ENCODE measurements at places on chromosomes 3 and 15.

DNA sequence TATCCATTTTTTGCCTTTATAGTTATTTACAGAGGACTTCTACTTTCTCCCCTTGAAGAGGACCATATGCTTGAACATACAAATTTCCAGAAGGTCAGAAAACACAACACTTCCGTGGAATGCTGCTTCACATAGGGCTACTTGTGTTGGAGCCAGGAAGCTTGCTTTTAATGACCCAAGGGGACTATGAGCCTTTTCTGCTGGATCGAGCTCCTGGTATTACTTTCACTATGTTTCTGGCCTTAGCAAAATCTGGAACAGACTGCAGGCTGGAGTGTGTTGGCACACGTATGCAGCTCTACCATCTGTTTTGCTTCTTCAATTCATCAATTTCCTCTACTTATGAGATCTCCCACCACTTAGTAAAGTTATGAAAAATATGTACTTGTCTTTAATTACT lies 69.3 kb upstream of the CBLB start:
- no peaks in the 10 kb centered on the region for H3K4me1 ChIP-seq
- DNase-seq: no peak
- H3K27me3 ChIP-seq: no peaks in the 10 kb centered on the region
- H3K4me3 ChIP-seq: no peak overlapping the region
- no peaks in the 10 kb centered on the region for H3K36me3 ChIP-seq
- H3K27ac ChIP-seq: no peak overlapping the region

DNA sequence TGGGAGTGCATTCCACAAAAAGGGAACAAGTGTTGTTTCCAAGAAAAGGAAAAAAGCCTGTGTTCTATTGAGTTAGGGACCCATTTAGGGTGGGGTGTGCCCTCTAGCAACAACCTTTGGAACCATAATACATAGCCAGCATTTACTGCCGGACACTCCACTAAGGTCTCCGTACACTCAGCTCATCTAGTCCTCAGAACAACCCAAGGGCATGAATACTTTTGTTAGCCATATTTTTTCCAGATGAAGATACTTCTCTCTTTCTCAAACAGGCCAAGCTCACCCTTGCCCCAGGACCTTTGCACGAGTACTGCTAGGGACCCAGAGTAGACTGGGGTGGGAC lies 46.2 kb downstream of the GLDN start:
- no peak for DNase-seq
- H3K27me3 ChIP-seq: no peaks in the 10 kb centered on the region
- no peak overlapping the region for H3K4me3 ChIP-seq
- H3K4me1 ChIP-seq: peaks cover 5% of the 10 kb centered on the region
- no peak overlapping the region for H3K27ac ChIP-seq

DNA sequence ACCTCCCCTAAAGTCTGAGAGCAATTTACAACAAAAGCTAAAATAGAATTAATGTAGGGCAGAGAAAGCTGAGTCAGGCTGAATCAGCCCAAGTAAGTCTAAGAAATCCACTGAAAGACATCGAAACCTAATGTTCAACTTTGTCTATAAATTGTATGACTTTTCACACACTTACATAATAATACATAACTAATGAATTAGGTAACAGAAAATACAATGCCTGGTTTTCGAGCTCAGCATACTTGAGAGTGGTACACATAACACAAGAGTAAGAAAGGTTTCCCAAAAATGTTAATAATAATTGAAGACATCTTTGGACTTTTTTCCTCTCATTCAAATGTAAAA lies 55.3 kb upstream of the VGLL4 start:
- H3K27ac ChIP-seq: no peak overlapping the region
- no peaks in the 10 kb centered on the region for H3K27me3 ChIP-seq
- H3K4me3 ChIP-seq: no peak overlapping the region
- DNase-seq: no peak
- no peaks in the 10 kb centered on the region for H3K36me3 ChIP-seq

DNA sequence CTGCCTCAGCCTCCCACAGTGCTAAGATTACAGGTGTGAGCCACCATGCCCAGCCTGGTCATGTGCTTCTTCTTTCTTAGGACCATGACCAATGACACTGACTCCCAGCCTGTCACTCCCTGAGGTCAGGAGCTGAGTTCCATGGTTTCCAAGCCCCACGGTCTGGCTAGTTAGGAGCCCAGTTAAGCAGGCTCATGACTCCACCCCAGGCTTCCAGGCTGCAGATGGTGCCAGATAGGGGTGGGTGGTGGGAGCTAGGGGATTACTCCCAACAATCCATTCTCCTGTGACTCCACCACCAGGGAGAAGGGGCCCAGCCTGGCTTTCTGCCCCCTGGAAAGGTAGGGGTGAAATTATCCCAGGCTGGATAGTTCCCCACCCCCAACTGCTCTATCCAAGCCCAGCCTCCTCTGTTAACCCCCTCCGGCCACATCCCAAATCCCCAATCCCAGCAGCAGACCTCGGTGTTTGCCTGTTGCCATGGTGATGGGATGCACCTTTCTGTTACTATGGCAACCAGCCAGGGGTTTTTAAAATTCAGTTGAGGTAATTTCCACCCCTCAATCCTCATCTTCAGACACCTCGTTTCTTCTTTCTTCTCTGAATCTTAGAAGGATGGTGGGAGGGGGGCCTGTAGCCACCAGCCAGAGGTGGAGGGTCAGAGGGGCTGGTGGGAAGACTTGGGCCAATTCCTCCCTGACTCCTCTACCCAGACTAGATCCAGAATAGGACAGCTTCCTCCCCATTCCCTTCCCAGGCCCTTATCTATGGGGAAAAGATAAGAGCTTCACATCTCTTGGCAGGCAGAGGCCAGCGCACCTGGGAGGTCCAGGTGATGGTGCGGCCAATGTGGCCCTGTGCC lies 22.5 kb upstream of the SEMA3F start:
- DNase-seq: no peak
- no peaks in the 10 kb centered on the region for H3K4me1 ChIP-seq
- no peak overlapping the region for H3K27ac ChIP-seq
- no peaks in the 10 kb centered on the region for H3K36me3 ChIP-seq
- H3K27me3 ChIP-seq: no peaks in the 10 kb centered on the region
- no peak overlapping the region for H3K4me3 ChIP-seq

GRCh38 chr3:150797155-150797554 lies 34.2 kb upstream of the SIAH2 start:
- no peak for DNase-seq
- H3K4me3 ChIP-seq: no peak overlapping the region
- H3K27me3 ChIP-seq: no peaks in the 10 kb centered on the region
- no peaks in the 10 kb centered on the region for H3K36me3 ChIP-seq
- H3K4me1 ChIP-seq: no peaks in the 10 kb centered on the region

DNA sequence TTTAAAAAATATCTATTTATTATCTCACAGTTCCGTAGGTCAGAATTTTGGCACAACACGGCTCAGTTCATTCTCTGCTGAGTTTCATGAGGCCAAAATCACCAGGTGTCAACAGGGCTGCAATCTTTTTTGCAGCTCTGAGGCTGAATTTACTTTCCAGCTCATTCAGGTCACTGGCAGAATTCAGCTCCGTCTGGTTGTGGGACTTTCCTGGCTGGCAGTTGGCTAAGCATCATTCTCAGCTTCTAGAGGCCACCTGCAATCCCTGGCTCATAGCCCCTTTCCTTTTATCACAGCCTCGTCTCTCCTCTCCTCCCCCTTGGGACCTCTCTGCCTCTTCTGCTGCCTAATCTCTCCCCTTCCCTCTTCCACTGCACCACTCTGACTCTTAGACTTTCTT lies 174.0 kb upstream of the WNT5A start:
- H3K27ac ChIP-seq: no peak overlapping the region
- no peaks in the 10 kb centered on the region for H3K4me1 ChIP-seq
- H3K36me3 ChIP-seq: no peaks in the 10 kb centered on the region
- DNase-seq: no peak
- H3K27me3 ChIP-seq: no peaks in the 10 kb centered on the region
- no peak overlapping the region for H3K4me3 ChIP-seq

- no peaks in the 10 kb centered on the region for H3K4me1 ChIP-seq
- no peak overlapping the region for H3K27ac ChIP-seq
- H3K4me3 ChIP-seq: no peak overlapping the region
- H3K36me3 ChIP-seq: no peaks in the 10 kb centered on the region
- DNase-seq: no peak
Observed at GRCh38 chr15:51874751-51875644, 45.5 kb downstream of the TMOD3 start.

DNA sequence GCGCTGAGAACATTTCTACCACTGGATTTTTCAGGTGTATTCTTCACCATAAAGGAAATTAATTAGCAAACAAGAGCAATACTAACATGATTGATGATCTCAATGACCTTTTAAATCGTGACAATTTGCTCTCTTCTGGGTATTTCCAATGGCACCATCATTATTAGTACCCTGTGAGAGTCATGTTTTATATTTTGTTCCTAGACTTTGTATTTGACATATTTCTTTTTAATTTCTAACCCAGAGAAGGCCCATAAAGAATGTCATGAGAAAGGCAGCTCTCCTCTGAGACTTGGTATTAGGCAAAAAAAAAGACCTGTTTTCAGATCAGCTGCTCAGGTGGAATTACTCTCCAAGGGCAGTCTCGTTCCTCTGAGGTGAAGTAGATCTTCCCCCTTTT lies 1253.4 kb downstream of the ROBO2 start:
- no peak overlapping the region for H3K4me3 ChIP-seq
- H3K27ac ChIP-seq: no peak overlapping the region
- DNase-seq: no peak
